ENCODE measurements at places on chromosomes 2 and 18.
A peak's percentile ranks its signal among the peaks of the same experiment; 100 is the strongest.

GRCh38 chr2:182980115-182980514, 58.1 kb downstream of the NCKAP1 start:
- DNase-seq, result no peak

- no peak for DNase-seq
Observed at GRCh38 chr18:40524881-40525280, 1430.2 kb upstream of the PIK3C3 start.

- no peak for DNase-seq
Observed at GRCh38 chr2:38149531-38149930, 73.6 kb upstream of the CYP1B1 start.

GRCh38 chr2:231300722-231301076, 94.8 kb upstream of the B3GNT7 start:
- no peak for DNase-seq

DNA sequence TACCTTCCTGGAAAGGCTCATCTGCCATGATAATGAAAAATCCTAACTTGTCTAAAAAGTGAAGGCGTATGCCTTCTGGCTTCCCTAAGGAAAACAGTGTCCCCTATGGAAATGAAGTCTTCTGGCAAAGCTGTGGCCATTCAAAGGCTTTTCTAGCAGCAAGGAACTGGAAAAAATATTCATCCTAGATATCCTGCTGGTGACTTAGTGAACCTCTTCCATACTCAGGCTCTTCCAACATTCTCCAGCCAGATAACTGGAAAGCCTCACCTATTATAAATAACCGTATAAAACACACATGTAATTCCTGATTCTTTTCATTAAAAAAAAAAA, 84.7 kb downstream of the RBMS1 start:
- no peak for DNase-seq

GRCh38 chr2:58899692-58900091, 658.6 kb upstream of the FANCL start:
- DNase-seq, result no peak

- DNase-seq, result no peak
Observed at GRCh38 chr2:198327526-198327925, 523.1 kb downstream of the PLCL1 start.

DNA sequence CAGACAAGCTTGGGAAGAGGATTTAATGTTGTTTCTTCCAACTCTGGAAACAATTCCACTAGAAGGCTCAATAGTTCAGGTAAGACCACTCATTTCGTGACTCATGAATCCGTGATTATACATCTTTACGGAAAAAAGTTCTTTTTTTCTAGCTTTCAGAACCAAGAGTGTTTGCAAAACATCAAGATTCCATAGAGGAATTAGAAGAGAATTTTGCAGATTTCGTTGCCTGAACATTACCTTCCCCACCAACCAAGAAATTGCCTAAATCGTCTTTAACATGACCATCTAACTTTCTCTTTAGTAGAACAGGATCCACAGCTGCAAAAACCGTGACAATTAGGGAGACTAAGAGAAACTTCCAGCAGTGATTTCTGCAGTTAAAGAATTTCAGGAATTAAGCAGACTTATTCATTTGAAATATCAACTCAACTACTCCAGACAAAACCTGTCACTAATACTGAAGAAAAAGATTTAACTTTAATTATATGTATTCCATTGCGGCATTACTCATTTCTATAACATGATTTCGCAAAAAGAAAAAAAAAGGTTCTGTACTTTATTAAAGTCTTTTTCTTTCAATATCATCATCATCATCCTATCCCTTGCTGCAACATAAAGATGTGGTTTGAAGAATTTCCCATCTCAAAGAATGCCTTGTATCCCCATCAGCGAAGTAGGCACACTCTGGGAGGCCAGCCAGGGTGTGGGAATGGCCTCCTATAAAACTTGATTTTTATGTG, 1.9 kb upstream of the NAB1 start:
- no peak for DNase-seq

DNA sequence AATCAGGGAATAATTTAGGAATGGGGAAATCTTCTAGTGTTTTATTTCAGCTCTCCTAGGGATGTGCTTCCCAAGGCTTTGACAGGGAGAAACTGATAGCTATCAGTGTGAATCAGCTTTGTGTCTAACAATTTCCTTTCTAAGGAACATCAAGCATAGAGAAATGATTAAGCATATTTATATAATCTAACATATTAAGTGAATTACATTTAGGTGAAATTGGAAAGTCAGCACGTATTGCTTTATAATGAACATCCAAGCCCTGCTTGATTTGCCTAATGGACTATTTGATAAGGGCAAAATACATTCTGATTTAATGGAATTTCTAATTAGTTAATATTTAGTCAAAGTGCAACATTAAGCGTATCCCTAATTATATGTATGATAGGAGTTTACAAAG, 19.5 kb upstream of the TSPYL6 start:
- DNase-seq, result no peak

- no peak for DNase-seq
Observed at GRCh38 chr2:38406597-38407110, 29.6 kb upstream of the ATL2 start.

GRCh38 chr2:68317971-68318913, 1.5 kb downstream of the CNRIP1 start:
- peak; percentile 52 for DNase-seq

DNA sequence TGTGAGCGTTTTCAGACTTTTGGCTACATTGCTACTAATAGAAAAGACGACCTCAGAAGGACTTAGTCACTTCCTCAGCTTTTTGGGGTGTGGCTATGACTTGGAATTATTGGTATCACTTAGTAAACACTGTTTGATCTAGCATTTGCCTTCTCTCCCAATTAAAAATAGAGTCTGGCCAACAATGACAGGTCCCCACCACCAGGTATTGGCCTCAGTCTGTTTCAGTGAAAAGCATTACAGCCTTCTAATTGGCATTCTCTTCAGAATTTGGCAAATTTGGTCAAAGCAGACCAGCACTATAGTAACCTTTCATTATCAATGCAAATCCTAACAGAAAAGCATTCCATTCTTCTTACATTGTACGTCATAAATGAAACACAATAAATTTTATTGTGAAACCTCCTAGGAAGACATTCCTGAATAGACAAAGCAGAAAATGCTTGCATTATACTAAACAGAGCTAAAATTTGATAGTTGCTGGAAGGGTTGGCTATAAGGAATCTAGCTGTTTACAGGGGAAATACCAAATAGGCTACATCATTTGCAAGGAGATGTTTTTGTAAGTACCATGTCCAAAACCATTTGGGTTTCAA, 613.9 kb downstream of the IRS1 start:
- DNase-seq, result no peak

GRCh38 chr2:169071455-169071854, 2.1 kb downstream of the DHRS9 start:
- DNase-seq, result no peak

GRCh38 chr18:26097563-26097962, 7.2 kb upstream of the SS18 start:
- DNase-seq, result no peak

DNA sequence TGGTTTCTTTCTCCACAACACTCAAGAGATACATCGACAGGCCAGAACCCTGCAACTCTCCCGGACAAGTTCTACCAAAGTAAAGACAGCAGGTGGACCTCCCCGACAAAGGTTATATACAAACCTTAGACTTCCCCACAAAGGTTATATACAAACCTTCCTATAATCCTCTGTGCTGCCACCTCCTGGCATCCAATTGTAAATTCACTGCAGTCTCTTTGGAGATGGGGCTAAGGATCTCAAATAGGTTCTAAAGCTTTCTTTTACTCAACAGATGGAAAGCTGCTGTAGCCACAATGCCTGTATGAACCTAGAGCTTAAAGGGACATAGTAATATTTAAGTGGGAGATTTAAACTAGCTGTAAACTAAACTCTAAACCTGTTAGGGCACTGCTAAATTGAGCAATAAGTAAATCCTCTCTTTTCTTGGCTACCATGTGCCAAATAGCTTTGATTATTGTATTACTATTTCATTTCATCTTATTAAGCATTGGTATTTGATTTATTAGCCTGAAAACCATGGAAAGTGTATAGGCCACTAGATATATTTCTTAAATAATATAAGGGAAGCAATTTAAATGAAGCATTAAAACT, 9.8 kb upstream of the MREG start:
- DNase-seq, result peak; percentile 36

DNA sequence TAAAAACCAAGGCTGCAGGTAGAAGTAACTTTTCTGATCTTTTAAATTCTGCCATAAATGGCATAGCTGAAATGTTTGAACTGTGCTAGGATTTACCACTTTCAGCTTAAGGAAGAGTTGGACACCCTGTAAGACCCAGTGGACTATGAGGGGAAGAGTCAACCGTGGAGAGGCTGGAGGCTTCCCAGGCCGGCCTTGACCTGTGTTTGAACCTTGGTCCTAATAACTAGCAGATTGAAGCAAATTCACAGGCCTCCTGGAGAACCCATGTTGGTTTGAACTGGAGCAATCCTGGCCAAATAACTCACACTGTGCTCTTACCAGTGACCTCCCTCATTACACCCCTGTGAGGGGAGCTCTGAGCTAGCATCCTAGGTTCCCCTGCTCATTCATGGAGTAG, 87.2 kb upstream of the ALPP start:
- no peak for DNase-seq

DNA sequence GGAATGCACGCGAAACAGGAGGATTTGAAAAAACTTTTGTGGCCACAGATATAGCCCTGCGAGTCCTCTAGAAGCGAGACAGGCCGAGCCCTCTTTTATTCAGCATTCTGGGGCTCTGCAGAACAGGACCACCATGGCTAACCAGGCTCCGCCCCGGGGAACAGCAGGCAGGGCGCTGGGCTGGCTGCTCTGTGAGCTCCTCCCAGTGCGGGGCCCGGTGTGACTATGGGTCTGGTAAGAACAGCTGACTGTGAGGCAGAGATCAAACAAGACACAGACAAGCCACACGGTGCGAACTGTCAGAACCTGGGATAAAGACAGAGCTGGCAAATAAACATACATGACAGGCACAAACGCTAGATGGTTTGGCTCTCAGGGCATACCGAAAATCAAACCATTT, 15.5 kb downstream of the PXDN start:
- peak; percentile 69 for DNase-seq

DNA sequence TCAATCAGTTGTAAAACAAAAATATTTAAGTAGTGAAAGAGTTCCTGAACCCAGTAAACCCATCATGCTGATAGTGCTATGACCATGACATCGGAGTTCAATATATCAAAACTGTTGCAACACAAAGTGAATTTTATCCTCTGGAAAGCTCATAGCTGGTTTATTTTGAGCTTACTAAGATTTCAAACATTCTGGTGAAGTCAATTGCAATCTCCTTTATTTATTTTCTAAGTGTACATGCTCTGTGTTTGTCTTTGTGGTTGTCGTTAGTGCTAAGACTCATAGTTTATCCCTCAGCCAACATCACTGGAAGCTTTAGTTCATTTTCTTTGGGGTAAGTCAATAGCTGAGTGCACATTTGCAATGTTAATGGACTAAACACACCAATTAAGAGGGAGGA, 91.9 kb downstream of the QPCT start:
- no peak for DNase-seq

DNA sequence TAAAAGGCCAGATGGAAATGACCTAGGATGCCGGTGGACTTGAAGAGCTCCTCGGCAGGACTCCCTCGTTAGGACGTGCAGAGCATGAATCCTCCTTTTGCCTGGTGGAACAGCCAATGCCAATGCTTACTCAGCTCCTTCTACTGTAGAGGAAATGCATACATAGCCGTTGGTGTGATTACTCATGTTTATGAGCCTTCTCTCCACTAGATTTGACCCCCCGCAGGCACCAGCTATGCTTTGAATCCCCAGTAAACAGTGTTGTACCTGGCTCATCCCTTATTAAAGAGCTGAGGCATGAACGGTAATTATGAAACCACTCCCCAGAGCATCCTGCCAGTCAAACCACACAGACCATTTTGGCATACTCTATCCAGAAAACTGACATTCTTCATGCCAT, 172.8 kb downstream of the ANTXR1 start:
- no peak for DNase-seq

DNA sequence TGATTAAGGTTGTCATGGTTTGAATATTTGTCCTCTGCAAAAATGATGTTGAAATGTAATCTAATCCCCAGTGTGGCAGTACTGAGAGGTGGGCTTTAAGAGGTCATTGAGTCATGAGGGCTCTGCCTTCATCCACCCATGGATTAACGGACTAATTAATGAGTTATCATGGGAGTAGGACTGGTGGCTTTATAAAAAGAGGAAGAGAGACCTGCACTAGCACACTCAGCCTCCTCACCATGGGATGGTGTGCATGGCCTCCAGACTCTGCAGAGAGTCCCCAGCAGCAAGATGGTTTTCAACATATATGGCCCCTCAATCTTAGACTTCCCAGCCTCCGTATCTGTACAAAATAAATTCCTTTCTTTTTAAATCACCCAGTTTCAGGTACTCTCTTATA, 41.0 kb downstream of the DTNB start:
- DNase-seq, result no peak

DNA sequence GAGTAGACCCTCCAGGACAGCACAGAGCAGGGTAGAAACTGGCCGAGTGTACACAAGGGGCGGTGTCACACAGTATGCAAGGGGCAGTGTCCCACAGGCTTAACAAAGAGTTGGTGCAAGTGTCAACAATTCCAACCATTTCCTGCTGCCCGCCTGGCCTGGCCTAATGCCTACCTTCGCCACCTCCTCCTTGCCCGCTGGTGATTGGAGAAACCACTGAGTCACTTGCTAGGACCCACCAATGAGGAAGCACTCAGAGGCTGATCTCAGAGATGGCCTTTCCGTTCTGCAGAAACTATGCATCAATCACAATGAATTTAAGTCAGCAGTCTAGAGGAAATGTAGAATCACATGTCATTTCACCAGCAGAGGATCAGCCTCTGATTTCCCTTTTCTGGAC, 263.3 kb upstream of the PKDCC start:
- DNase-seq, result no peak

- no peak for DNase-seq
Observed at GRCh38 chr2:219918254-219918653, 290.8 kb downstream of the SLC4A3 start.

DNA sequence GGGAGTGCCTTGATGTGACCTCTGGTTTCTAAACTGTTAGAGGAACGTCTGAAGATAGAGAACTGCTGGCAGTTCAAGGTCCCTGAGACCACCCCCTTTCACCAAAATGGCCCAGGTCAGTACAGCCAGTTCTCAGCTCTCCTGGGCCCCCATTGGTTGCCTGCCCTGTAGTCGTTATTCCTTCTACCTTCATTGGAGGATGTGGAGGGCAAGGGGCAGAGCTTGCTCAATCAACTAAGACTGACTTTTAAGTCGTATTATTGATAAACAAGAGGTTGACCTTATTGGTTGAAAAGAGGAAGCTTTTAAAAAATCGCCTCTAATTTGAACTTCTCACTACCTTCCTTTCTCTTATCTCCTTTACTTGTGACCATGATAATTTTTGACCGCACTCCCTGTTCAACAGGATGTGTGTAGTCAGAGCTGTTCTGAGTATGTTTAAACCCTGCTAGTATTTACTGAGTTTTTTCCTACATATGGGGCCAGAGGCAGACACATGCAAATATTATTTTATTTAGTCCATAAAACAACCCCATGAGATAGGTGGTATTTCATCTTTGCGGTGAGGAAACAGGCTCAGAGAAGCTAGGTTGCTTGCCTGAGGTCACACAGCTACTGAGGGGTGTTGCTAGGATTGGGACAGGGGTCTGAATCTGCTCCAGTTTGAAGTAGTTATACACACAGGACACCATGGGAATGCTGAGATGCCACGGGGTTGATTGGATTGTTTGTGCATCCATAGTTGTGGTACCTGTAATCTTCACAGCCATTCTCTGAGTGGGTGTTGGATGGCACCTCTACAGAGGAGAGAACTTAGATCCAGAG, 65.9 kb downstream of the TMEM247 start:
- DNase-seq, result no peak

- DNase-seq, result no peak
Observed at GRCh38 chr2:151570191-151570590, 160.5 kb downstream of the RIF1 start.

- DNase-seq, result no peak
Observed at GRCh38 chr2:16055848-16056580, 115.7 kb downstream of the MYCN start.

Measured in right hindlimb (tissue), 1 donor.